Lung (tissue), 17 donors: ENCODE measurements at places on chromosomes 6 and 20. TPM values are rescaled to one million over a fixed set of nuclear protein-coding genes. Genes with fewer than 3 reads are reported as not detected.

DNA sequence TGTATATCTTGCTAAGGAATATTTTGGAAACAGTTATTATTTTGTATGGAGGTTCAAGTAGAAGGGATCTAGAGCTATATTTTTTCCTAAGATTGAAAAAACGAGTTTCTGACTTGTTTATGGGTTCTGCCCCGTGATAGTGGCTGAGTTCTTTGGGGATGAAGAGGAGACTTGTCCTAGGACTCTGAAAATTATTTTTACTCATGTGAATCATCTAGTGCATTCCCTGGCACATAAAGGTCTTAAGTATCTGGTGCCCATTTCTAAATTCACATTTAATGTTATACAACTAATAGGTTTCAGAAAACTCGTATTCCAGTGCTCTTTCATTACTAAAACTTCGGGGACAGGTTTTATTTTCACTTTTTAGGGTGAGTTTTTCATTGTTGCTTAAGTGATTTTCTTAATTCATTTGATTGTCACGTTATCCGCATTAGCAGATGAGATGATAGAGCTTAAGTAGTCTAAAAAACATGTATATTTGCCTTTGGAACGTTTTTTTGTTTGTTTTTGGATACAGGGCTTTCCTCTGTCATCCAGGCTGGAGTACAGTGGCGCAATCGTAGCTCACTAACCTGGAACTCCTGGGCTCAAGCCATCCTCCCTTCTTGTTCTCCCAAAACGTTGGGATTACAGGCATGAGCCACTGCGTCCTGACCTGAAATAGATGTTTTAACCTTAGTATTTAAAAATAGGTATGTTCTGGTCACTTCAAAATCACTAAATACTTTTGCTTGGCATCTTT, 2.1 kb downstream of the NFYA start:
- no peak for DNase-seq

Gene INSM1
- total RNA-seq, result 0.18 TPM

DNA sequence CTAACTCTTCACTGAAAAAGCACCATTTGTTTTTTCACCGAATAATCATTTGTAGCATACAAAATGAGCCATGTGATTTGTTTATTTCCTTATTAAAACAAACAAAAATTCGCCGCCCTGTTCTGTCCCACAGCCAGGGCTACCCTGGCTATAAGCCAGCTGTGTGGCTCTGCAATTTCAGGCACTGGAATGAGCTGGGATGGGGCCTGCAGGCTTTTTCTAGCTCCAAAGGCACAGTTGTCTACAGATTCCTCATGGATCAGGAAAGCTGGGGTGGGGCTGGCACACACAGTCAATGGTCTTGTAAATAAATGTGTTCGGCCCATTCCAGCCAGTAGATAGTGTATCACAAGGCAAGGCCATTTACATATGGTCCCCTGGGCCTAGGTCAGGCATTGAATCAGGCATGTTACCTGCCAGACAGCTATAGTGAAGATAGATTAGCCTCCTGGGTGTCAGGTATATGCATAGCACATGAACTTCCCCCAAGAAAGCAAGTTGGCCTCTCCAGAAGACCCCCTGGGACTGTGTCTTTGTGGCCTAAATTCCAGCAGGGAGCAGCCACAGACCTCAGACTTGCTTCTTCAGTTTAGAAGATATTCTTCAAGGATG, 608.9 kb downstream of the MAFB start:
- peak; percentile 74 for DNase-seq

DNA sequence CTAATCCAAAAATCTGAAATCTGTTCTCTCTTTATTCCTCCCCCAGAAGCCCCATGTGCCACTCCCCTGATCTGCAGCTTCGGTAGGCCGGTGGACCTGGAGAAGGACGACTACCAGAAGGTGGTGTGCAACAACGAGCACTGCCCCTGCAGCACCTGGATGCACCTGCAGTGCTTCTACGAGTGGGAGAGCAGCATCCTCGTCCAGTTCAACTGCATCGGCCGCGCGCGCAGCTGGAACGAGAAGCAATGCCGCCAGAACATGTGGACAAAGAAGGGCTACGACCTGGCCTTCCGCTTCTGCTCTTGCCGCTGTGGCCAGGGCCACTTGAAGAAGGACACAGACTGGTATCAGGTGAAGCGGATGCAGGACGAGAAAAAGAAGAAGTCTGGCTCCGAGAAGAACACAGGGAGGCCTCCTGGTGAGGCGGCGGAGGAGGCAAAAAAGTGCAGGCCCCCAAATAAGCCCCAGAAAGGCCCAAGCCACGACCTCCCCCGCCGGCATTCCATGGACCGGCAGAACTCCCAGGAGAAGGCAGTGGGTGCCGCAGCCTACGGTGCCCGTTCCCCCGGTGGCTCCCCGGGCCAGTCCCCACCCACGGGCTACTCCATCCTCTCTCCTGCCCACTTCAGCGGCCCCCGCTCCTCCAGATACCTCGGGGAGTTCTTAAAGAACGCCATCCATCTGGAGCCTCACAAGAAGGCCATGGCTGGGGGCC, 31.5 kb downstream of the HECA start:
- DNase-seq, result no peak

- no peak for DNase-seq
Observed at GRCh38 chr6:133441491-133441890, 200.3 kb downstream of the EYA4 start.

GRCh38 chr20:62623488-62624324, 18.6 kb upstream of the SLCO4A1 start:
- peak; percentile 73 for DNase-seq

- no peak for DNase-seq
Observed at GRCh38 chr6:5958921-5959320, 47.8 kb downstream of the NRN1 start.

- no peak for DNase-seq
Observed at GRCh38 chr6:151652325-151652724, 155.2 kb upstream of the ESR1 start.

DNA sequence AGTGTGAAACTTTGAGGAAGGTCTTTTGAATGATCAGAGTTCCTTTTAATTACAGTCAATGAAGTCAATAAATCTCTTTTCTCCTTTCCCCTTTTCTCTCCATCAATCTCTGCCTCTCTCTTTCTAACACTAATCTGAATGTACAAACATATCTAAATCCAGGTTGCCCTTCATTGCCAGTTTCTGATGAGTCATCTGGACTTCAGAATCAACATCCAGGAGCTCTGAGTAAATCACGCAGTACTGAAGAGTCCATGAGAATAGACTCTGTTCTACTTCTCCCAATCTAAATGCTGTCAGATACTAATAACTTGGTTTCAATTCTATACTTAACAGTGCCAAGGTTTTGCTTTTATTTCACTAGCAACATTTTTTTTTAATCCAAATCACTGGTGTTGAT, 238.7 kb upstream of the THEMIS start:
- no peak for DNase-seq

GRCh38 chr6:30885999-30886896, 1.9 kb downstream of the DDR1 start:
- DNase-seq, result peak; percentile 68

GRCh38 chr6:43217351-43217750, 11.9 kb downstream of the DNPH1 start:
- DNase-seq, result peak; percentile 42

Gene GGTLC1
- 28.5 TPM for total RNA-seq

GRCh38 chr20:20525756-20526155, 157.9 kb downstream of the INSM1 start:
- no peak for DNase-seq

GRCh38 chr6:56401477-56402070, 154.2 kb upstream of the COL21A1 start:
- DNase-seq, result no peak

- DNase-seq, result no peak
Observed at GRCh38 chr6:108797951-108798669, 50.1 kb upstream of the ARMC2 start.

Gene SYCP2
- 6.7 TPM for total RNA-seq

- no peak for DNase-seq
Observed at GRCh38 chr20:24840121-24840713, 108.9 kb upstream of the CST7 start.

GRCh38 chr20:32767418-32768198, 5.4 kb downstream of the DNMT3B start:
- DNase-seq, result no peak

- DNase-seq, result no peak
Observed at GRCh38 chr6:10507715-10508114, 13.4 kb upstream of the GCNT2 start.

Gene GSS
- 32.6 TPM for total RNA-seq

Gene ZC2HC1B
- total RNA-seq, result not detected

DNA sequence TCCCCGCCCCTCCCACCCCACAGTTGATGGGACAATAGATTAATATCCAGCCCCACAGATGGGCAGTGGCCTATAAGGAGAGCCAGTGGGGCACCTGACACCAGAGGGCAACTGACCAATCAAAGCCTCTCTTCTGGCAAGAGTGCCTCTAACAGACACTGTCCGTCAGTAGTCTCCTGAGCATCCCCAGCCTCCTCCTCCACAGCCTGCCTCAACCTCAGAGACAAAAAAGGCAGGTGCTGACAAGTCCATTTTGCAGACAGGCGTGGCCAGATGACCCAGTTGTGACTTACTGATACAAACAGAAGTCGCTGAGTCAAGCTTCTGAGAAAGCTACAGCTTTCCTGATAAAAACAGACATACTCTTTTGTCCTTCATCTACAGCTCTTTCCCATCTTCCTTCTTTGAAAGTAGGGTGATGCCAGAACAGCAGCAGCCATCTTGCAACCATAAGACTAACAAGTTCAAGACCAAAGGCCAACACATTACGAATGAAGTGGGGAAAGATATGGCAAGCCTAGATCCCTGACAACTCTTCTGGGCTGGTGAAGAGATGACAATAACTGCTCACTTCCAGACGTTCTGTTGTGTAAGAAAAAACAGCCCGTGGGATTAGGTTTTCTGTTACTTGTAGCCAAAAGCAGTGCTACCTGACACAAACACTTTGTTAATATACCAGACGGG, 12.3 kb downstream of the PPIL1 start:
- DNase-seq, result no peak
